ENCODE measurements at places on chromosomes 12 and 14.

GRCh38 chr14:104132981-104133380 lies 5.4 kb upstream of the KIF26A start:
- peak; percentile 64 for DNase-seq

- no peak for DNase-seq
Observed at GRCh38 chr12:45419317-45419814, 203.5 kb downstream of the ANO6 start.

DNA sequence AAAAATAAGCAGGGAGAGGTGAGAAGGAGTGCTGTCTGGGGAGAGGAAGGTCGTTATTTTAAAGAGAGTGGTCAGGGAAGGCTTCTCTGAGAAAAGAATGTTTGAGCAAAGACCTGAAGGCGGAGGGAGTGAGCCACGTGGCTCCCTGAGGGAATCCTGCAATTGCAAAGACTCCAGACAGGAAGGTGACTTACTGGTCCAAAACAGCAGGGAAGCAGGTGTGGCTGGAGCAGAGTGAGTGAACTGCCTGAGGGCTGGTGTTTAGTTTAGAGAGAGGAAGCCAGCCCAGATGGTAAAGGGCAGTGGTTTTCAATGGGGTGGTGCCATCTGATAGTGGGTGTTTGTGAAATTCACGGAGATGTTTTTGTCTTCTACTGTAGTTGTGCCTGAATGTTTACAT lies 58.8 kb upstream of the LTA4H start:
- DNase-seq: no peak

- DNase-seq: no peak
Observed at GRCh38 chr14:104425171-104425681, 154.3 kb upstream of the C14orf180 start.

DNA sequence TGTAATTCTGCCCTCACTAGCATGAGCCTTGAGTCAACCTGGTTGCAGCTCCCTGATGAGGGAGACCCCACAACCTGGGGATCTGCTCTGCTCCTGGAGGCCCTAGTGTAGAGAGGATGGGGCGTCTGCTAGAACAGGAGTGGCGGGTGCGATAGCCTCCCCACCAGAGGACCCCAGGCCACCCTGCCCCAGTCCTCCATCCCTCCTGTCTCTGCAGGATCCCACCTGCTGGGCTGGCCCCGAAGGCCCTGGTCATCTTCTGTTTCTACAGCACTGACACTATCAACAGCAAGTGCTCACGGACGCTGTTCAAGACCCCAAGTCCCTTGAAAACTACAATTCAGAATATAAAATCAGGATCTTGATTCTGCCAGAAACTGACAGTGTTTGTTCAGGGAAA lies 15.2 kb downstream of the ANHX start:
- DNase-seq: no peak

Measured in left forelimb (tissue), 1 donor.